Stimulated activated CD4-positive, alpha-beta T cell treated with anti-CD3 and anti-CD28 coated beads, Interleukin-1b, Interleukin-23, amount 100 ng/mL, for 24 hours (primary cell): ENCODE measurements at places on chromosomes 1 and 21.
A peak's percentile ranks its signal among the peaks of the same experiment; 100 is the strongest.

- DNase-seq: no peak
Measured at GRCh38 chr1:24506691-24507381, 4.2 kb downstream of the RCAN3 start.

GRCh38 chr1:7680207-7680954 lies 90.7 kb upstream of the VAMP3 start:
- DNase-seq: peak; percentile 2

- DNase-seq: no peak
Measured at GRCh38 chr1:34342334-34342733, 165.6 kb downstream of the C1orf94 start.

DNA sequence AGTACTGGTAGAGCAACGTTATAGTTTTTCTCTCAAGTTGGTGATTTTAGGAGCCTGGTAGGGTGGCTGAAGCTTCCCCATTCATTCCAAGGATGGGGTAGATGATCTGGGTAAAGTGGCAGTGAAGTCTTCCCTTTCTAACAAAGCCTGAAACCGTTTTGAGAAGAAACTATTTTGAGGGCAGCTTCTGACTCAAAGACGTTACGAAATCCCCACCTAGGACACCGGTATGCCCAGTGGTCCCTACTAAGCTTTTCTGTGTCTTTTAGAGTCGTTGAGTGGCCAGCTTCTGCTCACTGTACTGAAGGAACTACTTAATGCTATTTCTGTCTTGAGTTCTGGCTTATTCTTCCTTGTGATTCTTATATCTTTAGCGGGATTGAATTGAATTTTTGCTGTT lies 1.4 kb downstream of the WDTC1 start:
- DNase-seq: no peak

DNA sequence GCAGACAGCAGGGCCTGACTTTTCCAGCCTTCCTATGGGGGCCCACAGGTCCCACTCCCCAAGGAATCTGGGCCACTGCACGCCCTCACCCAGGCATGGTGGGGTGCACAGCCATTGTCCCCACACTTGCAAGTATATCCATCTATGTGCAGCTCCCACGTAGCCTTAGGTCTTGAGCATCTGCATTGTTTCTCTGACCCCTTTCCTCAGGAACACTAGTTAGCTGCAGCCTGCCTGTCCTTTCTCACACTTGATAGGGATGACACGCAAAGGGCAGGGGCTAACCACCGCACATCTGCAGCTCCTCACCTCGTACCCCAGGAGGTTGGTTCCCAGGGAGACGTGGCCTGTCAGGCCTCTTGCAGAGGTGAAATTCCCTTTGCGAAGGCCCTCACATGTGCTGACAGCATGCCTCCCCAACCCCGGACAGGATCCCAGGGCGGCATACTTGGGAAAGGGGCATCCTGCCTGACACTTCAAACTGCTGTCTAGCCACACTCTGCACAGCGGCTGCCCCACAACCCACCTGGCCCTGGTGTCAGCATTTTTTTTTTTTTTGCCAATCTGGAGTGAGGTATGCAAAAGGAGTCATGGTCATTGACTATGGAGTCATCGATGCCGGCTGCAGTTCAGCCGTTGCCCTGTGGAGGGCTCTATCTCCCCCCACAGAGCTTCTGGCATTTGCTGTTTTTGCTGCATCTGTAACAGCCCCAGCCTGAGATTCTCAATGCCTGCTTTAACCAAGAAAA lies 5.0 kb downstream of the JMJD4 start:
- DNase-seq: no peak

GRCh38 chr1:246681900-246682895 lies 42.0 kb upstream of the SCCPDH start:
- DNase-seq: no peak

DNA sequence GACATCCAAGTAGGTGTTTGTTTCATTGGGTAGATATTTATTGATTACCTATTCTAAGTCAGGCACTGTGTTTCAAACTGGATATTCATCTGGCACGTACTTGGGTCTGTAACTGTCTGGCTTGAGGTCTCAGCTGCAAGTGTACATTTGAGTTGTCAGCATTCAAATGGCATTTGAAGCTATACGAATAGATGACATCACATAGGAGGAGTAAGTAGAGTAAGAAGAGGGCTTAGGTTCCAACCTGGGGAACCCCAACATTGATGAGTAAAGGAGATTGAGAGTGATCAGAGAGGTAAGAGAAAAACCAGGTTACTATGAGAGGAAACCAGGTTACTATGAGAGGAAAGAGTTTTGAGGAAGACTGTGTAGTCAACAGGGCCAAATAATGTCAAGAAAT lies 30.7 kb downstream of the ZNF684 start:
- DNase-seq: no peak

DNA sequence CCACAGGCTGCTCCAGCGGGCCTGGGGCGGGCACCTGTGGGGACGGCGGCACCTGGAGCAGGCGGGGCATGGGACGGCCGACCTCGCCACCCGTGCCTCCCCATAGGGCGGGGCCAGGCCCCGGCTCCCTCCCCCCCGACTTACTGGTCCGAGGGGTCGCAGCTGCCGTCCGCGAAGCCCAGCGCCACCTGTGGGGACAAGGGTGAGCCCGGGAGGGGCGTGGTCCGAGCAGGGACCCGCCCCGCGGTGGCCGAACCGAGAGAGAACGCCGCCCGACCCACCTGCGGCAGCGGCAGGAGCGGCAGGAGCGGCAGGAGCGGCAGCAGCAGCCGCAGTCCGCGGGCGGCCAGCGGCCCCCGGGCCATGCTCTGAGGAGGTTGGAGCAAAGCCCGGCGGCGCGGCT lies at the start of gene TMEM52:
TSS of gene TMEM52 (minus strand) at position 379 of the 403 bp plus-strand sequence. CDS start at position 365, 14 bp downstream.
- no peak for DNase-seq

GRCh38 chr1:14254251-14254650 lies 344.2 kb upstream of the KAZN start:
- DNase-seq: no peak

- no peak for DNase-seq
Measured at GRCh38 chr1:198747127-198747526, 108.3 kb downstream of the PTPRC start.

DNA sequence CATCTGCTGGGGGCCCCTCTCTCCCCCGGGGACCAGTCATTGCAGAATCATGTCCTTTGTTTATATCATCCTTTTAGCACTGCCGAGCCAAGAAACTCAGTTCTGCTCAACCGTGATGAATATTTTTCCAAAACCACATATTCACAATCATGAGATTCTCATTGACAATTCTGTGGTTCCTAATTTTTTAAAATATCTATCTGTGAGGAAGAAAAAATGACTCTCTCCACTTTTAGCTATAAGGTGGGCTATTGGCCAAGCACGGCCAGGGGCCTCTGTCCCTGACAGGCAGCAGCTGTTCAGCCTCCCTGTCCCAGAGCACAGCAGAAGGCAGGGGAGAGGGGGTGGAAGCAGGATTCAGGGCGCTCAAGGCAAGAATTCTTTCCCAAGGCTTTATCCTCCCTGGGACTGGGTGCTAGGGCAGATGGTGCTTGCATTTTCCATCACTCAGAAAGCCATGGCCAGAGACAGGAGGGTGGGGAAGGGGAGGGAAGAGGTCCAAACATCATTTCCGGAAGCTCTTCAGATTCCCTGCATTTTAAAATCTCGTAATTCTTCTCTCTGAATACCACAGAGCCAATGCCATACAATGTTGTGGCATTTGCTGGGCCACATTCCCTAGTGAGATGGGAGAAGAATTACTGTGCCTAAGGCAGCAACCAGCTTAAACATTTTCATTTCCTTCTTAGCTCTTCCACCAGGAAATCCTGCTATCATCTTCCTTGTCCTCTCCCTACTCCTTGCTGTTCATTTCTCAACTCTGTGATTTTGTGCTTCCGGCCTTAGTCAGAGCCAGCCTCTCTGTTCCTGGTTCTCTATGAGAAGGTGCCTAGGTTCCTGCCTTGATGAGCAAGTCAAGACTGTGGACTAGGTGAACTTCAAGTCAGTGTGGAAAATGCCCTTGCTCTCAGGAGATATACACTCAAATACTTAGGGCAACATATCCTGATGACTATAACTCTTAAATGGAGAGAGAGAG lies 60.3 kb downstream of the KCNJ6 start:
- DNase-seq: no peak
